ENCODE measurements at places on chromosomes 4 and X.

GRCh38 chrX:49184294-49185281 lies 1.6 kb downstream of the PRICKLE3 start:
- peak; percentile 76 for DNase-seq

DNA sequence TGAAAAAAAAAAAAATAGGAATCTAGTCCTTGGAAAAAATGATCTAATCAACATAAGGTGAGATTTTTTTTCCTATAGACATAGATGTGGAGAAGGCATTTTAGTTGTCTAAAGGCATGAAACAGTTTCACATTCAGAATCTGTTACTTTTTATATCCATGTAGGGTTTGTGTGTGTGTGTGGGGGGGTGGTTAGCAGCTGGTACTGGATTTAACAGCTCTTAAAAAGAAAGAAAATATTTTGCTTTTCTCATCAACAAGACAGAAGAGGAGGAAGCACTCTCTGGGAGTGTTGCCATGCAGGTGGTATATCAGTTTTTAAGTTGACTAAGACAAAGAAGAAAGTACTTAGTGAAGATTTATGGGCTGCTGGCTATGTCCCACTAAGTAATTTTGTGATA lies 122.3 kb downstream of the VCX3B start:
- no peak for DNase-seq

GRCh38 chrX:24014388-24015018 lies 12.5 kb downstream of the KLHL15 start:
- DNase-seq = no peak

GRCh38 chr4:26804925-26805324 lies 55.7 kb upstream of the STIM2 start:
- DNase-seq = peak; percentile 41

DNA sequence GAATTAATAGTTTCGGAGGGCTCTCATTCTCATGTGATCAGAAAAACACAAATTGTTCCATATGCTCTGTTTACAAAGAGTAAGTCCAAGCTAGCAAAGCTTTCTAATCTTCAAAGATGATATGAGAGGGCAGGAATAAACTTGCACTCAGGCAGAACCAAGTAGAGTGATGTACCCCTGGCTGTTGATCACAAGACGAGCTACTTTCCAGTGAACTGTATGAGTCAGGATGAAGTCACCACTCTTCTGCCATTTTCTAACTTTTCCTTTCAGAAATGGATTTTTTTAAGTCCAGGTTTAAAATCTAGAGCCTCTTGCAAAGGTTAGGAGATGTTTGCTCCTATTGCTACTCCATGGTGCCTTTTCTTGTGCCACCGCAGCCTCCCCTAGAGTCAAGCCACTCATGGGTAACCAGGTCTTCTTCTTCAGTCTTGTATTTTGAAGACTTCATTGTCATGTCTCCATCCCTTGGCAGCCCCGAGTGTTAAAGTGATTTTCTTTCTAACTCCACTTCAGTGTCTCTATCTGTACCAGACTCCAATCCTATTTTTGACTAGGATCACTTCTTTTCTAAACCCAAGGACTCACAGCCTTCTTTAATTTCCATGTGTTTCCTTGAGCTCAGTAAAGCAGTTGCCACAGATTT lies 171.9 kb upstream of the GALNT7 start:
- no peak for DNase-seq

DNA sequence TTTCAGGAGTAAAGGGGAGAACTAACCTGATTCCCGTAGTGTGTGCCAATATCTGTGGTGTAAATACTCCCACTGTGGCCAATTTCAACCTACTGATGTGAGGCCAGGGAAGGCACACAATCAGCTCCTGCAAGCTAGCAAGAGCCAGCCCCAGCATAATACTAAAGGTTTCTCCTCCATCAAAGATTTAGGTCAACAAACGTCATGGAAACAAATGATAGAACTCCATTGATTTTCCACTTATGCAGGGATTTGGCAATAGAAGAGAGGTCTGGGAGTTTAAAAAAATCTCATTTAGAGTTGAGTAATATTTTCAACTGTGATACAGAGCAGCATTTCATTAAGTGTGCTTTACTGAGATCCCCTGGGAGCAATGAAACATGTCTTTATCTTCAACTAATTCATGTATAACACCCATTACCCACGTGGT lies 15.8 kb upstream of the VEGFD start:
- DNase-seq = no peak

DNA sequence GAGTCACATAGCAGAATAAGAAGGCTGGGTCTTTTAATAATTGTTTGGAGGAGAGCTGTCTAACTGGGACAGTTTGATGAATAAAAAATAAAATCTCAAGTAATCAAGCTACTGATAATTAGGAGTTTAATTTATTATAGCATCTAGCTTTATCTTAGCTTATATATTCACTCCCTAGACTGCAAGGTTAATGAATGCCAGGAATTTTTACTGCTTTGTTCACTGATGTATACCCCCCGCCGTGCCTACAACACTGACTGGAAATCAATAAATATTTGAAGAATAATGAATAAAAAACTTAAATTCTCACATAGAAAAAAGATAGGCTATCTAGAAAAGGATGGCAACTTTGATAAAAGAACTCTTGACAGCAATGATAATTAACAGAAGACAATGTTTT lies 59.7 kb downstream of the IQCM start:
- DNase-seq = no peak

GRCh38 chrX:50495616-50496015 lies 25.0 kb upstream of the DGKK start:
- no peak for DNase-seq

GRCh38 chr4:7513671-7514070 lies 78.9 kb upstream of the PSAPL1 start:
- DNase-seq = no peak

DNA sequence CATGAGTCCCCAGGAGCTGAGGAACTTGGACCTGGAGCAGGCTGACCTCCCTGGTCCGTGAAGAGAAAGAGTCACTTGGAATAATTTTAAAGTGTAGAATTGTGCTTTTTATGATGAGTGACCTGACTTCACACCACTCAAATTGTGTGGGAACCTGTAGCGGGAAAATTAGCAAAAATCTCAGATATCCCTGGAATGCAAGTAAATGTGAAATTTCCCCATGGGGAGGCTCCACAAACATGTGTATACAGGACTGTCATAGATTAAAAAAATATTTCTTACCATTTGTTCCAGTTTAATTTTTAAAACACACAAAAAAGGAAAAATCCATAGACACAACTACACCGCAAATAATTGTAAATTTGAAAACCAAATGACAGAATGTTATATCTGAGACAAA lies 1079.6 kb upstream of the PABPC4L start:
- no peak for DNase-seq

DNA sequence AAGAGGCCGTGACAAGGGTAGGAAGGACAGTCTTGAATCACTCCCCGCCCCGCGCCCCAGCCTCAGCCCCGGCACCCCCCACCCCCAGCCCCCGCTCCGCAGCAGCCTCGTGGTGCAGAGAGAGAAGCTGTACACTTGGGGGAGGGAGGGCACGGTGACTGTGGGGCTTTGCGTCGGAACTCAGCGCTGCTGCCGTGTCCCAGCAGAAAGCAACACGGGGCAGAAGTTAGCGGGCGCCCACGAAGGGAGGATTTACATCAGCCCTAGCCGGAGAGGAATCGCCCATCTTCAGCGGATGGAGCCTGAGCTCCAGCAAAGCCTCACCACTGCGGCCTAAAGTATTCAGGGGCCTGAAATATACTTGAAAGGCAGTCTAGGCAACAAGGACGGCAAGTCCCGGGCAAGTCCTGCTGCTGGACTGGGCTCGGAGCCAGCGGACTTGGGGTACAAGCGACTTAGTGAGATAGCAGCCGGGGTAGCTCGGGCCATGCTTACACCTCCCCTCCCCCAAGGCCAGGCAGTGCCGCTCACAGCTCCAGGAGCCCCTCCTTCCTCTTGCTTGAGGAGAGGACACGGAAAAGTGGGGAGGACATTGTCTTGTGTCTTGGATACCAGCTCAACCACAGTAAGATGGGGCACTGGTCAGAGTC lies 18.5 kb upstream of the OPN1LW start:
- no peak for DNase-seq

DNA sequence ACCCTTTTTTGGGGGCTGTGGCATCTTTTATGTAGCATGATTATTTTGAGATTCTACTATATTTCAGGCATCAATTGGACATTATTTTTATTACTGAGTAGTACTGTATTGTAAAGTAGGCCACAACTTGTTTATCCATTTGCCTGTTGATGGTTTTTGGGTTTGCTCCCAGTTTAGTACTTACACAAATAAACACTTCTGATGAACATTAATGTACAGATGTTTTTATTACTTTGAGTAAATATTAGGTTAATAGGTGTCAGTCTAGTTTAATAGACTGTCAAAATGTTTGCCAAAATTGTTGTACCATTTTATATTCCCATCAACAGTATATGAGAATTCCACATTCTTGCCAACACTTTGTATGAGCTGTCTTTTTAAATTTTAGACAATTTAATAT lies 214.9 kb upstream of the MAD2L1 start:
- no peak for DNase-seq

DNA sequence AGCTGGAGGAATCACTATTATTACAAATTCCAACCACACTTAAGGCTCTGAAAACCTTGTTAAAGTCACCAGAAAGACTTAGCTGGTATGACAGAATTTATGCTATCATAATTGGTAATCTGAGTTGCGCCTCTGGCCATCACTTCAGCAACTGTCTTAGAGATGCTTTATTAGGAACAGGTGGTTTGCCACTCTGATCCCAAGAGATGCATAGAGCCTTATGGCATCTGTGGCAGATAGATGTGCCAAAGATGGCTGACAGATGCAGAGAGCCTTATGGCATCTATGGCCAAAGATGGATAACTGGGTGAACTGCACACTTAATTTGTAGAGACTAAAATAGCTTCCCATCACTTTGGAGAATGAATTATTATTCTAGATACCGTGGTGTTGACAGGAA lies 32.3 kb upstream of the PLAC8 start:
- DNase-seq = no peak

DNA sequence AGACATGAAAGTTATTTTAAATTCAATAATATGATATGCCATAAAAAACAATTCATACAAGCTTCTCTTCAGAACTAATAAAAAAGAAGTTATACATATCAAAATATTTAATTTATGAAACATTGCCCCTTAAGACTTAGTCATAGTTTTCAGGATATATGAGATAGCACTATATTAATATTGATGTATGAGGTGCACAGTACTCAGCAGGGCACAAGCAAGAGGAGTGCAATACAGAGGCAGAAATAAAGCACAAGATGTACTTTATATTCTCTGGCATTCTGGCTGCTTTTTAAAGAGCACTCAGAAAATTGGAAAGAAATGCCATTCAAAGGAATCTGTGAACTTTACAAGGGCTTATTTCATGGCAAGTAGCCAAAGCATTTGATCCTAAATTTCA lies 274.9 kb downstream of the CPXCR1 start:
- no peak for DNase-seq

DNA sequence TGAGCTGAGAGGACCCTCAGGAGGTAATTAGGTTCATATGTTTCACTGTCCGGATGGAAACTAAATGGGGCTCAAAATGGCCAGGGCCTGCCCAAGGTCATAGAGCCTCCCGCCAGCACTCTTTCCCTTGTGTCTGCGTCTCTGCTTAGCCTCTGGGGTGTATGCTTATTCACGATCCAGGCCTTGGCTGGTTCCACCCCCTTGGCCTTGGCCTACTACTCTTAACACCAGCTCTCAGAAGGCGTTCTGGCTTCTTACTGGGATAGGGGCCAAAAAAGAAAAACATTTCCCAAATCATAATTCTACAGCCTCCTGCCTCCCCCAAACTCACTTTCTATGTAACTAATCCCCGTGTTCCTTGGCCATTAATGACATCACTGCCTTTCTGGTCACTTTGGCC lies 68.8 kb downstream of the RTL5 start:
- peak; percentile 28 for DNase-seq

GRCh38 chr4:70984589-70984988 lies 8.9 kb upstream of the DCK start:
- no peak for DNase-seq

DNA sequence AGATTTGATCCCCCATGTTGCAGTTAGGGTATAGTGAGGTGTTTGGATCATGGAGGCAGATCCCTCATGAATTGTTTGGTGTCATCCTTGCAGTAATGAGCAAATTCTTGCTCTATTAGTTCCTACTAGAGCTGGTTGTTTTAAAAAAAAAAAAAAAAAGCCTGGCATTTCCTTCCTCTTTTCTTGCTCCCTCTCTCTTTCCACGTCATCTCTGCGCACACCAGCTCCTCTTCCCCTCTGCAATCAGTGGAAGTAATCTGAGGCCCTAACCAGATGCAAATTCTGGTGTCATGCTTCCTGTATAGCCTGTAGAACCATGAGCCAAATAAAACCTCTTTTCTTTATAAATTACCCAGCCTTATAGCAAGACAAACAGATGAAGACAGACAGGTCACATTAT lies 24.5 kb downstream of the WDR17 start:
- no peak for DNase-seq

DNA sequence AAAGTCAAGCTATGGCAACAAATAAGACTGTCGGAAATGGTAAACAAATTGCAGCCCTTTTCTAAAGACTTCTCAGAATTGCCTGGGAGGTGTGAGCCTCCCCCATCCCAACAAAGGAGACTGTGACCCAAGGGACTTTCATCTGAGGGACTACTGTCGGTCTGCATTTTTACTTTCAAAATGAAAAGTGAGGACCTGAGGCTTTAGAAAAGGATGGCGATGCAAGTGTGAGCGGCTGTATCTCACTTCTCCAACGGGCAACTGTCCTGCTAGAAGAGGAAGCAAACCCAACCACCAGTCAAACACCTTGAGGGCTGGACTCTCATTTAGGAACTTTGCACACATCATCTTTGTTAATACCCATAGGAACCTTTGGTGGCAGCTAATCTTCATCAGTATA lies 62.6 kb upstream of the CLNK start:
- DNase-seq = no peak

DNA sequence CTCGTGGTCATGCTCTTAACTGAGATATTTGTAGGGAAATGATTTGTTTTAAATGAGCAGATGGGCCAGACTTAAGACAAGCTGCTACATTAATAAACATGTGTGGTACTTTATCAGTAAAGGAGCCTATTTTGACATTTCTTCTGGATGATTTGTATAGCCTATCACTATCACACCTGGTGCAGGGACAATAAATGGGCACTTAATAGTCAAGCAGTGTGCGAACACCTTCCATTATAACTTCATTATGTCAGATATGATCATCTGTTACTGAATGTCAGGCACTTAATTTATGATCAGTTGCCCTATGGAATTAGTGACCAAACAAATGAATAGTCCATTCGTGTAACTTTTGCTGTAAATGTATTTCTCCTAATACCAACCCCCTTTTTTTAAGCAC lies 628.8 kb downstream of the ADGRL3 start:
- no peak for DNase-seq

- peak; percentile 74 for DNase-seq
Measured at GRCh38 chr4:71186566-71187403, 152.0 kb upstream of the SLC4A4 start.

GRCh38 chrX:128816919-128817318 lies 706.4 kb downstream of the SMARCA1 start:
- no peak for DNase-seq

- DNase-seq = peak; percentile 76
Measured at GRCh38 chr4:7857238-7857701, 82.4 kb downstream of the AFAP1 start.

DNA sequence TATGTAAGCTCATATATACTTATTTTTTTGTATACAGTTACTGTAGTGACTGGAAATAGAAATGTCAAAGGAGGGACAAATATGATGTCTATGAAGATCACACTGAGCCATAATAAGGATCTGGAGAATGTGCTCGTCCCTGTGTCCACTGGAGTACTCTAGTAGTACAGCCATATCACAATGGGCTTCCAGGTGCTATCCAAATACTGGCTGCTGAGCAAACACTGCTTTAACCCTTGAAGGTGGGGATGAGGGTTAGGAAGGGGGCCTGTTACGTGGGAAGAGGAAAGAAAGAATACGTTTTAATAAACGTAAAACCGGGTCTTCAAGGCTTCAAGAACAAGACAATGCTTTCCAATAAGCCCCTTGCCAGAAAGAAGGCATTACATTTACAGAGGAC lies 29.8 kb upstream of the TMEM150C start:
- no peak for DNase-seq

All from femur (tissue), 1 donor.